Glomerular endothelial cell (primary cell): ENCODE measurements at places on chromosomes 13 and 19.

- DNase-seq = no peak
Observed at GRCh38 chr19:35935911-35936737, at the start of gene LRFN3. Gene LRFN3 (plus strand): TSS chr19:35936374. CDS start chr19:35939426, 3,052 bp downstream.

GRCh38 chr13:93145199-93145598 is 81.4 kb upstream of the GPC6 start:
- DNase-seq = no peak

GRCh38 chr19:14561847-14562351 is 10.0 kb downstream of the NDUFB7 start:
- DNase-seq = no peak

GRCh38 chr13:25771641-25772478 is 280.0 kb downstream of the SHISA2 start:
- no peak for DNase-seq

DNA sequence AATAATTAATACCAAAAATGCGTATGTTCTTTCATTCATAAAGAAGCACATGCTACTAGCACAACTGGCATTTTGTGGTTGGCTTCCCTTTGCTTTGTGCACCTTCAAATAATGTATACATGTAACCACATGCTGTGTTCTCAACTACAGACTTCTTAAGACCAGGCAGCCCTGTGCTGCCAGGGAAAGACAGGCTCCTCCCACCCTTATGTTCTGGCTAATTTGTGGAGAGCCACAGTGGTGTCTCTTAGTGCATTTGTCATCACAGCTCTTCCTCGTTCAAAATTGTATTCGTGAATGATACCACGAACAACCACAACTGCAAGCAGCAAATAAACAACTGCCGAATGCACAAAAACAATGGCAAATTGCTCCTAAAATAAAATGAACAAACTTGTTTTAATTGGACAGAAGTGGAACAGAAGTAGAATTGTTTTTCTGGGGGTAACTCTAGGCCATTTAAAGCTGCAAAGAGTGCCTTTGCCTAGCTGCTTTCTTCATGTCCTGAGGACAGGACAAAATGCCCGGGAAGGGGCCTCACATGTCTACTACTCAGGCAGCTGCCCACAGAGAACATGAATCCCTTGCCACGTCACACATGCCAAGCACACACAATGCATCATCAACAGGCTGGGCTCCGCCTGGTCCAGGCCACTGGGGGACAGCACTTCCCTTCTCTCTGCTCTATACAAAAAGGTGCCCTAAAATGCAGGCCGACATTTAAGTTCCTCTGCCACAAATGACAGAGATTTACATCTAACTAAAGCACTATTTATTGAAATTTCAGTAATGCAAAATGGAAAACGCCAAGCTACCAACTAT is 21.7 kb downstream of the IRS2 start:
- no peak for DNase-seq

- no peak for DNase-seq
Observed at GRCh38 chr13:109344552-109345157, 441.7 kb downstream of the IRS2 start.

DNA sequence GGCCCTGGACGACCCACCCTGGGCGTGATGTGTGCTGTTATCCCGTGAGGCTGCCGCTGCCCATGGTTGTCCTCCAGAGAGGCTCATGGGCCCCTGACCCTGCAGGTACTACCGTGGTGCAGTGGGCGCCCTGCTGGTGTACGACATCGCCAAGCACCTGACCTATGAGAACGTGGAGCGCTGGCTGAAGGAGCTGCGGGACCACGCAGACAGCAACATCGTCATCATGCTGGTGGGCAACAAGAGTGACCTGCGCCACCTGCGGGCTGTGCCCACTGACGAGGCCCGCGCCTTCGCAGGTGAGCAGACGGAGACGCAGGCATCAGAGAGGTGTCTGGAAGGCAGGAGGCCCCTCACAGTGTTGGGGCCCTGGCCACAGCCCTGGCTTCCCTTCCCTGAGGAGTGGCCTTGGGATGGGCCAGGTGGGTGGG is 11.1 kb upstream of the MARCHF2 start:
- no peak for DNase-seq

DNA sequence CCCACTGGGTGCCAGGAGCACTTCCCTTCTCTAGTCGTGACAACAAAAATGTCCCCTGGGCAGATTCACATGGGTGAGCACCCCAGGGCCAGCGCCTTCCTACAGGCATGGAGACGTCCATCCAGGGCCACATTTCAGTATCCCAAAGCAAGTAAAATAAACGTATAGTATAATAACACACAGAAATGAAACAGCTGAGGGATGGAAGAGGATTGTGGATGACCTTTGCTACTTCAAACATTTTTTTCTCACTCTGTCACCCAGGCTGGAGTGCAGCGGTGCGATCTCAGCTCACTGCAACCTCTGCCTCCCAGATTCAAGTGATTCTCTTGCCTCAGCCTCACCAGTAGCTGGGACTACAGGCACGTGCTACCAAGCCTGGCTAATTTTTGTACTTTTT is 28.2 kb downstream of the CILP2 start:
- DNase-seq = no peak

DNA sequence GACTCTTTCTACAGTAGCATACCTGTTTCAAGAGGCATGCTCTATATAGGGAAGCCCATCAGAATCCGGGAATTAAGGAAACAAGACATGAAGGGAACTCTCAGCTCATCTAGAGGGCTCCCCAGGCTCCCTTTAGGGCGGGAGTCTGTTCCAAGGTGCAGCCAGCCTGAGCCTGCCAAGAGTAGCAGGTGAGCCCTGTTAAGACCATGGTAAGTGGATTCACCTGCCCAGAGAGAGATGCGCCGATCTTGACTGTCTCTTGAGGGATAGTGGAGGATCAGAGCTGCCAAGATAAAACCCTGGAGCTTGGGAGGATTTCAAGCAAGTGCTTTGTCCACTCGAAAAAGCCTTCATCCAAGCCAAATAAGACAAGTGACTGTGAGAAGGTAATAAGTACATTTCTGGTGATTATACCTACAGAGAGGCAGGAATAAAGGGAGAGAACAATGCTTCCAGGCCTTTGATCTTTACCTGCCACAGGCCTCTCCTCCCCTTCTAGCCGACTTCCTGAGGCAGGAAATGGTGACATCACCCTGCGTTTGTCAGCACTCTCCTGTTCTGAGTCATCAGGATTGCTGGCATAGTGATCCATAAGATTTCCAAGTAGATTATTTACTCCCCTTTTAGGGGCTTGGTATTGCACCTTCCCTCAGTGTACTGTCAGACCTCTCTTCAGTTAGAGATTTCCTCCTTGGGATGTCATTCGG is 31.5 kb downstream of the KLF5 start:
- peak; percentile 72 for DNase-seq

DNA sequence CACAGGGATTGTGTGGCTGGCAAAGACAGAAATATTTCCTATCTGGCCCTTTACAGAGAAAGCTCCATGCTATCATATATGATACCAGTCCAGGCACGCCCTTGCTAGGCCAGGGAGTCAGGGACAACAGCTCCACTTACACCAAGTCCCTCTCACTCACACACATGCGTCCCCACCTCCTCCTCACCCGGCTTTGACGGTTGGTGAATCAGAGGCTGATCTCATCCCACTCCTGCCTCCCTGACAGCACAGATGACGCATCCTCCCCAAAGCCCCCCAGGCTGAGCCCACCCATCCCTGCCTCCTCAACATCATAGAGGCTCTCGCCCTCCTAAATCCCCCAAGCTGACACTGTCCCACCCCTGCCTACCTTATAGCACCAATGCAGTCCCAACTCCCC is 62.7 kb downstream of the F2RL3 start:
- no peak for DNase-seq

- DNase-seq = peak; percentile 25
Observed at GRCh38 chr13:51729866-51730553, 74.0 kb downstream of the DHRS12 start.

DNA sequence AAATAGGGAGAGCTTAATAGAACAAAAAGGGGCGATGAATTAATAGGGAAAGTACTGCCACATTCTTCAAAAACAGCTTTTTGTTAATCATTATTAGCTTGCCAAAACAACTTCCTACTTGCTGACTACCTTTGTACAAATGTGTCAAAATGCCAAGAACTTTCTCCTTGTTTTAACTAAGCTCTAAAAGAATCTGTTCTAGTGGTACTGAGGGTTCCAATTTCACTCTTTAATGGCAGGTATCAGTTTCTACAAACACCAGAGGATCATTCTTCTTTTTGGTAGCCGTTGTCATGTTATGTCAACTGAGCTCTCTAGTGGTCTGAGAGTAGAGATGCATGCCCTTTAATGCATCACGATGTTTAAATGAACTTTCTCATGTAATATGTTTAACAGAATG is 29.4 kb upstream of the FBXL3 start:
- no peak for DNase-seq

GRCh38 chr13:88726075-88726474 is 1054.9 kb downstream of the SLITRK5 start:
- DNase-seq = no peak

GRCh38 chr19:43914051-43914450 is 21.0 kb downstream of the ZNF45 start:
- no peak for DNase-seq

- DNase-seq = no peak
Observed at GRCh38 chr19:22634450-22634827, 315 bp downstream of the ZNF492 start.

DNA sequence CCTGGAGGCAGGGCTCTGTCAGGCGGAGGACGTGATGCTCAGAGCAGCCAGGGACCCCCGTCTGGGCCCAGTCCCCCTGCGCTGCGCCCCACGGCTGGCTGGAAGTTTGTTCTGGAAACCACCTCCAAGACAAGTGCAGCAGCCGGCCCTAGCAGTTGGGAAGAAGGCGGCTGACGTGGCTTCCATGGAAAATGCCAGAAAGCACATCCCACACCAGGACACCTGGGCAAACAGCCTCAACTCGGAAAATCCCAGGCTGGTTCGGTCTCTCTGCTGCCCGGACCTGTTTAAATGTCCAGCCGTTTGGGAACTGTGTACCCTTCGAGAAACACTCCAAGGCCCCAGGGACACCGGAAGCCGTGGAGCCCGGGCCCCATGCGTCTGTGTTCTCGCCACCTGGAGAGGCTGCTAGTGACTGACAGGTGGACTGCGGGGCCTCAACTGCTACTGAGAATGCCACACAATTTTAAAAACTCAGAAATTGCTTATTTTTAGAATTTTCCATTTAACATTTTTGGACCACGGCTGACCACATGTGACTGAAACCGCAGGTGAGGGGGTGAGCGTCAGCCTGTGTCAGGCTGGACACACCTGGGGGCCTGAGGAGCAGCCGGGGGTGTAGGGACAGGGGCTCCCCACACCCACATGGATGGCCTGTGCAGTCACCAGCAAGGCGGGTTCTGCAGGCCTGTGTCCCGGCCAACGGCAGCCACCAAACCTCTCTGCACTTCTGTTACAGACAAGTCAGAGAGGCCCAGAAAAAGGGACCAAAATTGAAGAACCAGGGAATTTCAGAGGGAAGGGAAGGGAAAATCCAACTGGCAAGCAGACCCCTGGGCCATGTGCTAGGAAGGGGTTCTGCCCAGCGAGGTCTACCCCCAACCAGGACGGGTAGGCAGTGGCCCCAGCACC is 31.7 kb downstream of the RASA3 start:
- no peak for DNase-seq

DNA sequence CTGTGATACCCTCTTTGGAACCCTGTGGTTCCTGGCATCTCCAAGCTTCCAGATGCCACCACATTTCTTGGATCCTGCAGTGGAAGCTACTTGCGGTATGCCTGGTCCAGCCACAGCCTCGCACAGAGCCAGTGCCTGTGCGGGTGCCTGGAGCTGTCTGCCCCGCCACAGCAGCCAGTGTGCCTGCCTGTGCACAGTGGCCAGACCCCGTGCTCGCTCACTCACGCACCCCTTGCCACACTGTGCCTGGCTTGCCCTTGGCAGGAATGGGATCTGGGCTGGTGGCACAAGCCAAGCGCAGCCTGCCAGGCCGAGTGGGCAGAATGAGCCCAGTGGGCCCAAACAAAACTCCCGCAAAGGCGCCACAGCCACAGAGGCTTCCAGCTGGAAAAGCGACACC is 26.2 kb downstream of the POMP start:
- no peak for DNase-seq

DNA sequence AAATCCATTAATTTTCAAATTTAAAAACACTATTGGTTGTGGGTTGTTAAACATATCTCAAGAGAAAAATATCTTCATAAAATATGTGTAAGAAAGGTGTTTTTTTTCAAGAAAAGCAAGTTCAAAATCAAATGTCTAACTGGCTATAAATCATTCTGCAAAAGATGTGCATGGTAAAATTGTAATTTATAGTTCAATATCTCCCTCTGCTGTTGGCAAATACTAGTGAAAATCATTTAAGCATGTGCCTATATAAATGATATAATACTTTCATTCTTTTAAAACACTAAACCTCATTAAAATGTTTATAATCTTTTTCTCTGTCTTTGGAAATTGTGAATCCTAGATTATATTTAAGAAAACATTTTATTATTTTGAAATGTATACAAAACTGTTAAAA is 17.2 kb upstream of the SLITRK6 start:
- DNase-seq = no peak

DNA sequence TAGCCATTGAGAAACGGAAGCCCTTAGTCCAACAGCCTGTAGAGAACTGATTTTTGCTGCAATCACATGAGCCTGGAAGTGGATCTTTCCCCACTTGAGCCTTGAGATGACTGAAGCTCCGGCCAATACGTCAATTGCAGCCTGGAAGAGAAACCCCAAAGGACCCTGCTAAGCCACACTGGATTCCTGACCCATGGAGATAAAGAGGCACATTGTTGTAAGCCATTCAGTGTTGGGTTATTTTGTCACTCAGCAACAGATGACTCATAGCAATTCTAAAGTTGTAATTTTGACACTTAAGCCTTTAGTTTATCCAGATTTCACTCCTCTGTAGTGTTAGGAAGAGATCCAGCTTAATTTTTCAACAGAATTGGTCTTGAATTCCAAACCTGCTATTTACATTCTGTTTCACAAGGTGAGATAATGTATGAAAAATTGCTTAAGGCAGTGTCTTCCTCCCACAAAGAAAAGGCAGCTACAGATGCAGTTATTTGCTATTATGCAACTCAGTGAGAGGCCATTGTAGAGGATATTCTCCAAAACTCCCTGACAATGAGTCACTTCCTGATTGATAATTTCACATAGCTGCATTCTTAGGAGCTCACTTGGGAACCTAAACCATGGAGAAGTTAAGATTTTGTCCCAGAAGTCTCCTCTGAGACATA is 59.4 kb upstream of the TSHZ3 start:
- DNase-seq = no peak

- DNase-seq = no peak
Observed at GRCh38 chr19:28981994-28982393, 231.0 kb downstream of the UQCRFS1 start.

- DNase-seq = no peak
Observed at GRCh38 chr13:49784886-49785570, 7.5 kb downstream of the KPNA3 start.

DNA sequence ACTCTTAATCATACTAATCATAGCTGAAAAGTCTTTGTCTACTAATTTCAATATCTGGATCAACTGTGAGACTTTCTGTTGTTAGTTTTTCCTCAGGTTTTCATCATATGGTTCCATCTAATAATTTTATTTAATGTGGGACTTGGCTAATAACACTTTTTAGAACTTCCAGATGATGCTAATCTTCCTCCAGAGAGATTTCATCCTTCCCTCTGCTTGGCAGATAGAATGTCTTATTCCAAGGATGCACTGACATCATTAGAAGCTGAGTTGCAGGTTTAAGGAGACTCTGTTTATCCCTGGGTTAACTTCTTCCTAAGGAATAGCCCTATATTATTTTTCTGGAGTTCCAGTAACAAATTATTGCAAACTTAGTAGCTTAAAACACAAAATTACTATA is 325.6 kb downstream of the COG6 start:
- DNase-seq = no peak
